AG04449 (cell line): ENCODE measurements at places on chromosomes 3 and 15.

GRCh38 chr3:59017617-59017984 lies 32.2 kb downstream of the CFAP20DC start:
- no peak for DNase-seq

DNA sequence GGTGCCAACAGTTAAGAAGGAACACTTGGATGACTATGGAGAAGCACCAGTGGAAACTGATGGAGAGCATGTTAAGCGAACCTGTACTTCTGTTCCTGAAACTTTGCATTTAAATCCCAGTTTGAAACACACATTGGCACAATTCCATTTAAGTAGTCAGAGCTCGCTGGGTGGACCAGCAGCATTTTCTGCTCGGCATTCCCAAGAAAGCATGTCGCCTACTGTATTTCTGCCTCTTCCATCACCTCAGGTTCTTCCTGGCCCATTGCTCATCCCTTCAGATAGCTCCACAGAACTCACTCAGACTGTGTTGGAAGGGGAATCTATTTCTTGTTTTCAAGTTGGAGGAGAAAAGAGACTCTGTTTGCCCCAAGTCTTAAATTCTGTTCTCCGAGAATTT lies 3.0 kb downstream of the SKIL start:
- no peak for DNase-seq

DNA sequence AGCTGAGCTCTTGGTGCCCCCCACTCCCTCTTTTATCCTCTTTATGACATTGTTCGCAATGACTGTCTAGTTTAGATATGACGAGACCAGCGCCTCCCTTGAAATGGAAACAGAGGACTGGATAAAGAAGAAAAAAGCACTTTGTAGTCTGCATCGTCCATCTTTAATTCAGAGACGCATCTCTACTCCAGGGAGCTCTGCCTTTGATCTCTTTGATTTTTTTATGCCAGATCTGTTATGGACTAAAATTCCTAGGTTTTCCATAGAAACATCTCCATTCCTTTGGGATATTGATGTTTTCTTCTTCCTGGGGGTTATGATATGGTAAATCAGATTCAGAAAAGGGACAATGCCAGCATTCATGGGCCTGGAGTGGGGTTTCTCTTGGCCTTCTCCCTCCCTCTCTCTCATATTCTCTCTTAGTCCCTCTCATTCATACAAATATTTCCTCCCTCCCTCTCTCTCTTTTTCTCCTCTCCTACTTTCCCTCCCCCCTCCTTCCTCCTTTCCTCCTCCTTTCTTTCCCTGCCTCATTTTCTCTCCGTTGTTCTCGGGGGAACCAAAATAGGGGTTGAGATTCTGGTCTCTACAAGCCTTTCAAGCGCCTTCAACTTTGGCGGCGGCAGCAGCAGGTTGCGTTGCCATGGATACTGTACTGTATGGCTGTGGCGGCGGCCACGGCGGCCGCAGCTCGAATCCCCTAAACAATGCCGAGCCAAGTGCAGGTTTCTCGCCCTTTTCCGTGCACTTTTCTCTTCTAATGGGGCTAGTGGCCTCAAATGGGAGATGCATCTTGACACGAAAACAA lies 45.5 kb downstream of the ZIC4 start:
- DNase-seq = no peak

- DNase-seq = no peak
Measured at GRCh38 chr3:140068494-140069017, 133.6 kb downstream of the CLSTN2 start.

DNA sequence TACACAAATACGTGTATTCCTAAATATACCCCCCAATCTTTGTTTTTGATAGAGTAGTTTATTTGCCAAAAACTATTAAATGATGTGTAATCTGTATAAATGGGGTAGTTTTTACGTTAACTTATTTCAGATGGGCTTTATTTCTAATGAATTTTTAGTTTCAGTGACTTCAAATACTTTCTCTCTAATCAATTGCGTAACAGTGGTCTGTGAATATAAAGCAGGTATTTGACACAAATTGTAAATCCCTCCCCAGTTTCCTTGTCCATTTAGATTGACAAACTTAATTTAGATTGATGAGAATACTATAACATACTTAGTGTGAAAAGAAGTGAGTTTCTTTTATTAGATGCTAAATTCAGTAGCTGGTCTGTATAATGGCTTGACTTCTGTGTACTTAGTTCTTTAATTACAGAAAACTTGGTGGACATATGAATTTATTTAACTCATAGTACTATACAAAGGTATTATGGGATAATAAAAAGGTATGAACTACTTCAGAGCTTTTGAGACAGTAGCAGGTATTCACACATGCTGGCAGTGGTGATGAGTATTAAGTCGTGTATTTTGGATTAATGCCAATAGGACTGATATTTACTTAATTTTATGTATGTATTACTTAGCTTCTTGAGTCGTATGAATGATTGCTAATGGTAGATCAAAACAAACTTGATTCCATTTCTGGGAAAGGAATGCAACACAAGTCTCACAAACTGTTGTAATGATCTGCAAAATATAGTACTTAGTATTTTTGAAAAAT lies 81.6 kb downstream of the STT3B start:
- no peak for DNase-seq

- no peak for DNase-seq
Measured at GRCh38 chr15:68201879-68202261, 3.3 kb downstream of the CALML4 start.

DNA sequence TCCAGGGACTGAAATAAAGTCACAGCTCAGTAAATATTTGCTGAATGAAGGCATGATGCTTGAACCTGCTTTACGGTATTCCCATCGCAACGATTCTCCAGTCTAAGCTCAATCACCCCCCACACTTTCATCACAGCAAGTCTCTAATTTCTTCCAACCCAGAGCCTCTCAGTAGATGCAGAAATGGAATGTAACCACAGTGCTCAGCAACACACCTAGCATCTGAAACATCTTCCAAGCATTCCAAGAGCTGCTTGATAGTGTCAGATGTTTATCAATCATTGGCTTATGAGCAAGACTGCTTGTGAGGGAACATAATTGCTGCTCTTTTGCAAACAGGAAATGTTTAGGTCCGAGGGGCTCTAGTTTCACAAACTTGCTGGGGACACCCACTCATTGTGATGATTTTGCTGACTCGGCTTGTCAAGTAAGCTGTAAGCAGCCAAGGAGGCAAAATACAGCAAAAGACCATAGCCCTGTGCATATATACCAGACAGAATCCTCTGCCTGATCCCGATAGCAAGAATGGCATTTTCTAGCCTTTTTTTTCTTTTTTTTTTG lies 751.2 kb downstream of the NR2F2 start:
- no peak for DNase-seq

GRCh38 chr3:35639254-35640186 lies at the start of gene ARPP21:
ARPP21 (plus strand) TSS chr3:35639525; CDS start chr3:35681752, 42,227 bp downstream.
- no peak for DNase-seq

DNA sequence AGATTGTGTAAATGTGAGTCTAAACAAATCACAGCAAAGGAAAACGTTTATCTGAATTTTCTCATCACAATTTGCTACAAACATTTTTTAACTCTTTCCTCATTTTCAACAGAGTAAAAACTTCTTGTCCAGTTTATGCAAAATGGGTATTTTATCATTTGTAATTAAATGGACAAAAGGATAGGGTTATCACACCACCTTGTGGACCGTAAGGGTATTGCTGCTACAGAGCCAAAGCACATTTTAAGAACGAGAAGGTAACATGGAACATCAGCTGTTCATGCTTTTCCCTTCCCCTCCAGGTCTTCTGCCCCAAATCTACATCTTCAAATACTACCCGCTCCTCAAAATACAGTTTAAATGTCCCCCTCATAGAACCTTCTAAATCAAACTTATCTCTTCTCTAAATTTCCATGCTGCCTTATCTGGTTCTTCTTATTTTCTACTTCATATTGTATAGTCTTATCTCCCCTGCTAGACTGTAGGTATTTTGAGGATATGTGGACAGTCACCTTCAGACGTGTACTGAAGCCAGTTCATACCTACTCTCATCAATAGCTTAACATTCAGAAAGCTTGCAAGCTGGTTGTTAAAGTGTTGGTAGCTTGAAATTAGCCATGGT lies 12.8 kb upstream of the SETMAR start:
- DNase-seq = no peak

DNA sequence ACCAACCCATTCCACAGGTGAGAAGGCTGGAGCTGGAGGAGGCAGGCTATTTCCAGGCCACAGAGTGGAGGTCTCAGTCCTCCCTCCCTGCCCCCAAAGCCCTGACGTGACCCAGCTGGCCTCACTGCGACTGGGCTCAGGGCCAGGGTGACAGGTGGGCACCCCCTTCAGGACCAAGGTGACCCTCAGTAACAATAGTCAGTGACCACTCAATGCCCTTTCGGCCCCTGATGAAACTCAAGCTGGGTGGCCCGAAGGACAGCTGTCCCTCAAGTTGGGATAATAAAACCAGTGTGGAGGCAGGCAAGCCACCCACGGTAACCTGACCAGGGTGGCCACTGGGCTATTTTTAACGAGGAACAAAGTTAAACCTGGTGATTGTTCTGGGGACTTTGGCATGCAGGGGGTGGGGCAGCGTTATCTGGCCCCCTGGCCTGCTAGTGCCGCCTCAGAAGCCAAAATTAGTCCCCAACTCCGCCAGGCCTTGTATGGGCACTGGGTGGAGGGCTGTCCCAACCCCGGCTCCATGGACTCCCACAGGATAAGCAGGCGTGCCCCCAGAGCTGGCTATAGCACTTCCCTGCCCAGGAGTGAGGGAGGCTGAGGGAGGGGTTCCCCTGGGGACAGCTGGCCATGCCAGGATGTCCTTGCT lies 1.1 kb downstream of the TNNC1 start:
- no peak for DNase-seq

GRCh38 chr15:81400640-81401236 lies 26.7 kb upstream of the TMC3 start:
- no peak for DNase-seq

DNA sequence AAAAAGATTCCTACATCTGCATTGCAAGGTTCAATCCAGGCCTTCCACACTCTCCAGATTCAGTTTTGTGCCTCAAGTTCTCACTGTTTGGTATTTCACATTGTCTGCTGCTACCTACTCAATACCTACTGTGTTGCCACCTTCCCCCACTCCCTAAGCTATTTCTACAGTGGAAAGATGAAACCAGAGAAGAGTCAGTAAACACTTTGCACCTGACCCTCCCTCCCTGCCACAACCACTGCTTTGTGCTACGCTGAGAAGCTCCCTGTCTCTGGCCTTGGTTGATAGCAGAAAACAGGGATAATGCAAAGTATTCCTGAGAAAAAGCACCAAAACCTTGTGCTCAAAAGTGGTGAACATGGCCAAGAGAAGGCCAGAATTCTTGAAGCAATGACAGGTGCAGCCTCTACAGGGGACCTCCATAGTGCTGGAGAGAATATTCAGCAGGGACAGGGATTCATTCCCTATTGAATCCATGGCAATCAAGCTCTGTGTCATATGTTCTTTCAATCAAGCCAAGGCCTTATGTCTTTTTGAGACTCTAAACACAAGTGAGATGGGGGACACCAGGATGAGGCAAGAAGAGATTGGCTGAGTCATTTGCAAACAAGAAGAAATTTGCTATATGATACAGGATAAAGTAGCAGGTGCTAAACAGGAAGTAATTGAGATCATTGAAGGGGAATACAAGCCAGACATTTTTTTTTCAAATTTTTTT lies 83.5 kb upstream of the LIPC start:
- DNase-seq = no peak

DNA sequence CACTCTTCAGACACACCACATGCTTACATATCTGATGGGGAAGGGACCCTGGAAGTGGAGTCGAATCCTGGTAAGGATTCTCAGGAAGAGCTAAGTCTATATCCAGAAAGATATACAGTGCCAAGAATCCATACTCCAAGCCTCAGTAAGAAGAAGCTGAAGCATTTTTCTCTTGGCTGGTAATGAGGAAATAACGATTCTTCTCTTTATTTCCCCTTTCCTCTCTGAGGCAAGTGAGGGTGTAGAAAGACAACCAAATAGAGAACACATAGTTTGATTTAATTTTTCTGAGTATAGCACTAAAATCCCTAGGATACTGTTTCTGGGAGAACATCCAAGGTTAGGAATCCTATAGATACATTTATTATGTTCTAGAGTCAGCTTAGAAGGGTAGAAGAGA lies 857.3 kb downstream of the TUSC7 start:
- no peak for DNase-seq

- DNase-seq = no peak
Measured at GRCh38 chr15:62578546-62578945, 413.5 kb upstream of the C2CD4B start.
